ENCODE measurements at places on chromosomes 7 and 10. TPM values are rescaled to one million over a fixed set of nuclear protein-coding genes. Genes with fewer than 3 reads are reported as not detected.

The TMEM184A gene
- total RNA-seq, result 21.4 TPM

The ITGB8 gene
- total RNA-seq, result 19.4 TPM

The CNTNAP2 gene
- total RNA-seq, result not detected

The TRPV6 gene
- total RNA-seq, result 14.7 TPM

The CALHM2 gene
- 54.1 TPM for total RNA-seq

The PRKG1 gene
- 0.68 TPM for total RNA-seq

The WEE2 gene
- not detected for total RNA-seq

The TAS2R41 gene
- total RNA-seq, result not detected

The CPA4 gene
- 9.8 TPM for total RNA-seq

The TRIL gene
- total RNA-seq, result not detected

The DRGX gene
- total RNA-seq, result not detected

The SPDYE2 gene
- not detected for total RNA-seq

The KLF14 gene
- not detected for total RNA-seq

The C10orf53 gene
- not detected for total RNA-seq

The TMEM213 gene
- not detected for total RNA-seq

The APBB1IP gene
- not detected for total RNA-seq

The NEUROG3 gene
- total RNA-seq, result not detected

The NYAP1 gene
- 1.3 TPM for total RNA-seq

The NAT16 gene
- total RNA-seq, result not detected

The CTBP2 gene
- 60.5 TPM for total RNA-seq

The LRIT1 gene
- total RNA-seq, result not detected

The RNF148 gene
- 0.72 TPM for total RNA-seq

The ASAH2 gene
- 8.3 TPM for total RNA-seq

The TSPAN14 gene
- 114 TPM for total RNA-seq

The OR9A2 gene
- not detected for total RNA-seq

The MEIG1 gene
- 4.1 TPM for total RNA-seq

The C10orf71 gene
- not detected for total RNA-seq

The ASZ1 gene
- not detected for total RNA-seq

The CLEC2L gene
- total RNA-seq, result not detected

The EPHA1 gene
- 39.3 TPM for total RNA-seq
